IPS DF 6.9 (cell line): ENCODE measurements at places on chromosomes 11 and 22.
A peak's percentile ranks its signal among the peaks of the same experiment; 100 is the strongest.

DNA sequence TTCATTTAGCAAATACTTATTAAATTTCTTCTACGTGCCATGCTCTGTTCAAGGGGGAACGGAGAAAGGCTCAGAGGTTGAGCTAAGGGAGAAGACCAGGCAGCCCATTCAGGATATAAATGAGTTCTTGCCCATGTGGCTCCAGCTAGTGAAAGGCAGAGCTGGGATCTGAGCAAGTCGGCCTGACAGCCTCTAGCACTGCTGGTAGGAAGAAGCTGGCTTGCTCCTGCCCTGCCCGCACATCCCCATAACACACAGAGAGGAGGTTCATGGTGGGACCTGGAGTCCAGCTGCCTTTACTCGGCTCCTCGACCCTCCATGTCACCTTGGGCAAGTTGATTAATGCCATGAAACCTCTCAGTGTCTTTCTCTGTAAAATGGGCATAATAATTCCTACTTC lies 2.0 kb downstream of the SLC15A3 start:
- no peak for DNase-seq

DNA sequence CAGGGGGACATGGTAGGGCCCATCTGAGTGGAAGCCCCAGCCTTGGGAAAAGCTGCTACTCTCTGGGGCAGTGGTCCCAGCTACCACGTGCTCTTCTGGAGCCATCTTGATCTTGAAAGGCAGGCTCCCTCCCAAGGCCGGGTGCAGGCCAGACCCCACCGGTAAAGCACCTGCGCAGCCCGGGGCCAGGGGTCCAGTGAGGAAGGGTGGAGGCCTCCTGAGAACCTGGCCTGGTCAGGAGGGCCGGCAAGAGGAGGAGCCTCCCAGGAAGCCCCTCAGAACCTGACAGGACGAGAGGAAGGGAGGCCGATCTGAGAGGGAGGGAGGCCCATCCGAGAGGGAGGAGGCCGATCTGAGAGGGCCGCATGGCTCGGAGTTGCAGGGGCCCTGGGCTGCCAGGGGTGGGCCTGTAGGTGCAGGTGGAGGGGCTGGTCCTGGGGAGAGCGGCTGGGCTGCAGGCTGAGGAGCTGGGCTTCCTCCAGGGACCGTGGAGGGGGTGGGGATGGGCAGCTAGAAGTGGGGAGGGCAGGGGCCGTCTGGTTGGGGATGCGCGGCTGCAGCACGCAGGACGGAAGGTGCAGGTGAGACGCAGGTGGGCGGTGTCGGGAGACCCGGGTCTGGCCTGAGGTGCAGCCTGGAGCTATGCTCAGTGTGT lies 529 bp downstream of the GRAMD4 start:
- no peak for DNase-seq

DNA sequence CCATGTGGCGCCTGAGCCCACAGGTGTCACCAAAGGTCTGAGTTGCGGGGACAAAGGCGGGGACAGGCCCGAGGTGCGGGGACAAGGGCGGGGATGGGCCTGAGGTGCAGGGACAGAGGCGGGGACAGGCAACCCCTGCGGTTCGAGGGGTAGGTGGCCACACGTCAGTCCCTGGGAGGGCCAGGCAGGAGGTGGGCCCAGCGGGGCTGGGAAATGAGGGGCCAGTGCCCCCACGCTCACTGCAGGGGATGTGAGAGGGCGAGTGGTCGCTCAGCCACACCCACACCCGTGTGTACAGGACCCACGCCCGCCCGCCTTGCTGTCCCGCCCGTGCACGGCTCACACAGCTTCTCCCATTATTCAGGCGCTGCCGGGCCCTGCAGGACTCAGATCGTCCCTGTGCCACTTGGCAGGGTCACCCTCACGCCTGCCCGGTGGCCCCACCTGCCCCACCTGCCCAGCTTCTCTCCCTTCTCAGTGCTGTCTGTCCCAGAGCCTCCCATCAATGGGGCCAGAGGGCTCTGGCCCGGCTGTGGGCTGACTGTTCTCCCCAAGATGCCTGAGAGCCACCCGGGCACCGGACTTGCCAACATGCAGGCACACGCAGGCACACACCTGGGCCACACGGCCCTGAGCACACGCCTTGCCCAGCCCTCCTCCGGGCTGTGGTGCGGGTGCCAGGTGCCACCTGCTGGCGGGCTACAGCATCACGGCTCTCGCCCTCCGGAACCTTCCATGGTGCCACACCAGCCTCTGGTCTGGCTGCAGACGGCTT lies 14.2 kb upstream of the MUC6 start:
- peak; percentile 57 for DNase-seq

GRCh38 chr22:44256085-44256484 lies 56.7 kb downstream of the SHISAL1 start:
- DNase-seq: no peak

GRCh38 chr11:96211436-96211835 lies 131.6 kb downstream of the MAML2 start:
- no peak for DNase-seq

GRCh38 chr11:76728227-76728626 lies 54.9 kb upstream of the TSKU start:
- no peak for DNase-seq

DNA sequence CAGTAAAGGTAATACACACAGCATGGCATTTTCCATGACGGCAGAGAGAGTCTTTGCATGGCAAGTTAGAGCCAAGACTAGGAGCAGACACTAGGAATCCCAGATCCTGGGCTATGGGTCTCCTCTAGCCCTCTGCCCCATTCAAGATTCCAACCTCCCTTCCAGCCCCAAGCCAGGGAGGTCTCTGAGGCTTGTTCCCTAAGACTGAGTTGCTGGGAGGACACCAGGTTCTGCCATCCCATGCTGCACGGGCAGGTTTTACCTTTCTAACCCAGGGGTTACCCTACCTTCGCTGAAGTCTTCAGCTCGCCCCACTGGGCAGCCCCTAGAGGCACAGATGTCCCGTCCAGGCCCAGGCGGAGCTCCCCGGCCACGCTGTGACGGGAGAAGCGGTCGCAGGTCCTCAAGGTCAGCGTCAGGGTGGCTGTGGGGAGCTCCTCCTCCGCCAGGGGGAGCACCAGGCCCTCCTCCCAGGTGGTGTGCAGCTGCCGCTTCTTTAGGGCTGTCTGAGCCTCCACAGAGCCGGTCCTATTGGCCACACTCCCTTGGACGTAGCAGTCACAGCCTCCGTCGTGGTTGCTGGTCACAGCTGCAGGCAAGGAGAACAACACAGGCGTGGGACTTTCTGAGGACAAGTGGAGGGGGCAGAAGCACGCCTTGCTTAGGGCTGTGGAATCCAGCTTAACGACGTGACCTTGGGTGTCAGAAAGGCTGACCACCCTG lies 33.8 kb downstream of the SYT13 start:
- DNase-seq: peak; percentile 73

GRCh38 chr11:47414685-47415070 lies 6.3 kb downstream of the SLC39A13 start:
- DNase-seq: no peak

DNA sequence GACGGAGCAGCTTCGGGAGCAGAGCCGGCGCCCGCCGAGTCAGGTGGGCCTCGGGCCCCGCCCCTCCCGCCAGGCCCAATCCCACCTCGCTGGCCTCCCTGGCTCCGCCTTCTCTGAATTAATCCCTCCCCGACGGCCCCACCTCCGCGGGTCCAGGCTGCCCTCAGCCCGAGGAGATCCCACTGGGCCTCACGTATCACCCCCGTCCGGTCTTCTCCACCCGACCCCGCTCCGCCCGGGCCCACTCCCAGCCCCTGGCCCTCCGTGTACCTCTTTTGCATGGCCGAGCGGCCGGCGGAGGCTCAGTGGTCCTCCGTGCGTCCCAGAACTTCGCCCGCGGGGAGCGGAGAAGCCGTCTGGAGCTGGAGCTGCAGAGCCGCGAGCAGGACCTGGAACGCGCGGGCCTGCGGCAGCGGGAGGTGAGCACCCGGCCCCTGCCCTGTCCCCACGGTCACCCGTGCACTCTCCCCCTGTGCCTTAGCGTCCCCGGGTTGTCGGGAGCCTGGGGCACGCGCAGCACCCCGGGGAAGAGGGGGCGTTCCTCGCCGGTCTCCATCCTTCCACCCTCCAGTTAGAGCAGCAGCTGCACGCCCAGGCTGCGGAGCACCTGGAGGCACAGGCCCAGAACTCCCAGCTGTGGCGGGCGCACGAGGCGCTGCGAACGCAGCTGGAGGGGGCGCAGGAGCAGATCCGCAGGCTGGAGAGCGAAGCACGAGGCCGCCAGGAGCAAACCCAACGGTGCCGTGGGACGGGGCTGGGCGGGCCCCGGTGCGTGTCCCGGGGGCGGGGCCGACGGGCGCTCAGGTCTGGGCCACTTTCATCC lies 2.2 kb upstream of the CD151 start:
- no peak for DNase-seq

DNA sequence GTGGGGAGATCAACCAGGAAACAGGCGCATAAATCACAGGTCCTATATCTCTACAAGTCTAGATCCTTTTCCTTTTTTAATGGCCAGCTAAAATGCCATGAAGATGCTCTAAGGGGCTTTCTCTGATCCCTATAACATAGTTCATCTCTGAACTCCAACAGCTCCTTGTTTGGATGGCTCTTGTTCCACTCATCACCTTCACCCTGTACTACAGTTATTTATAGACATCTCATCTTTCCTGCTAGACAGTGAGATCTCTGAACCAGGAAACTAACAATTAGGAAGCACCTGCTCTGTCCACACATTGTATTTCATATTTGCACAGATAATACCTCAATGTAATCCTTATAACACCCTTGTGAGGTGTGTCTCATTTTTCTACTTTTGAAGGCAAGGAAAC lies 31.6 kb downstream of the KCNA4 start:
- DNase-seq: no peak

DNA sequence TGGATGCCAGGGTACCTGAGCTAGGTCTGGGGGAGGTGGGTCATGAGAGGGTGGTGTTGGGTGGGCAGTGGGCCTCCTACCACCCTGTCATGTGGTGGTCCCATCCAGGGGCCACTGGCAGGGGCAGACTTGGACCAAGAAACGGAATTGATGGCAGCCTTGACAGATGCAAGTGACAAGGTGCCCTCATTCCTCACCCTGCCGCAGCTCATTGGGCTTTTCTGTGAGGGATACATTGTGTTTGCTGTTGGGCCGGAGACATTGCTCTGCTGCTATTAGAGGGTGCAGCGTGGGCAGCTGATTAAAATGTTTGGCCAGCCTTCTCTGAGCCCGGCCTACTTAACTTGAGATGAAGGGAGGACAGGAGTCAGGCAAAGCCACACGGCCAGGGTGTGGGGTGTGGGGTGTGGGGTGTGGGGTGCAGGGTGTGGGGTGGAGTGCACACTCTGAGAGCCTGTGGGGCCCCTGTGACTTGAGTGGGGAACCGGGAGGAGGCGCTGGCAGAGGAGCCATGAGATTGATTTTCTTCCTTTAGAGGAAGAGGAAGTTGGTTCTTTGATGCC lies 351.5 kb downstream of the TBC1D22A start:
- no peak for DNase-seq

- no peak for DNase-seq
Observed at GRCh38 chr11:67500831-67501715, 4.1 kb downstream of the PITPNM1 start.

DNA sequence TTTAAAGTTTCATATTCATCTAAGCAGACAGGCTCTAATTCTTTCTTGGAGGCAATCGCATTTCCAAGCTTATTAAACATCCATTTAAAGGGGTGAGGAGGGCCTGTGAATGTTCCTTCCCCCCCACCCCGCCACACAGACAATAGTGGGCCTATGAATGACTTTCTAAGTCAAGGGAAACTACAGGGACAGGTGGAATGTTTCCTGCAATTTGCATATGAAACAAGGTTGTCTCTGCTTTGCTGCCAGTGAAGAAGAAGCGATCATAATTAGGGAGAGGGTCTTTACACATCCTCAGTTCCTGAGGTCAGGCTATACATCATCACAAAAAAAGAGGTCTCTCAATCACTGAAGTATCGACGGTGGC lies 127.9 kb upstream of the OPCML start:
- DNase-seq: no peak

DNA sequence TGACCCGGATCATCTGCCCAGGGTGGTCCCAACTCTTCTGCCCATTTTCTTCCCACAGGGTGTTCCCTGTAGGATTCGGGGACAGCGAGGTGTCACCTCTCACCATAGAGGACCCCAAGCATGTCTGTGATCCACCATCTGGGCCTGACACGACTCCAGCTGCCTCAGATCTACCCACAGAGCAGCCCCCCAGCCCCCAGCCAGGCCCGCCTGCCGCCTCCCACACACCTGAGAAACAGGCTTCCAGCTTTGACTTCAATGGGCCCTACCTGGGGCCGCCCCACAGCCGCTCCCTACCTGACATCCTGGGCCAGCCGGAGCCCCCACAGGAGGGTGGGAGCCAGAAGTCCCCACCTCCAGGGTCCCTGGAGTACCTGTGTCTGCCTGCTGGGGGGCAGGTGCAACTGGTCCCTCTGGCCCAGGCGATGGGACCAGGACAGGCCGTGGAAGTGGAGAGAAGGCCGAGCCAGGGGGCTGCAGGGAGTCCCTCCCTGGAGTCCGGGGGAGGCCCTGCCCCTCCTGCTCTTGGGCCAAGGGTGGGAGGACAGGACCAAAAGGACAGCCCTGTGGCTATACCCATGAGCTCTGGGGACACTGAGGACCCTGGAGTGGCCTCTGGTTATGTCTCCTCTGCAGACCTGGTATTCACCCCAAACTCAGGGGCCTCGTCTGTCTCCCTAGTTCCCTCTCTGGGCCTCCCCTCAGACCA lies 24.0 kb downstream of the CSF2RB start:
- DNase-seq: no peak

- DNase-seq: no peak
Observed at GRCh38 chr22:37913233-37913721, 7.2 kb downstream of the MICALL1 start.

DNA sequence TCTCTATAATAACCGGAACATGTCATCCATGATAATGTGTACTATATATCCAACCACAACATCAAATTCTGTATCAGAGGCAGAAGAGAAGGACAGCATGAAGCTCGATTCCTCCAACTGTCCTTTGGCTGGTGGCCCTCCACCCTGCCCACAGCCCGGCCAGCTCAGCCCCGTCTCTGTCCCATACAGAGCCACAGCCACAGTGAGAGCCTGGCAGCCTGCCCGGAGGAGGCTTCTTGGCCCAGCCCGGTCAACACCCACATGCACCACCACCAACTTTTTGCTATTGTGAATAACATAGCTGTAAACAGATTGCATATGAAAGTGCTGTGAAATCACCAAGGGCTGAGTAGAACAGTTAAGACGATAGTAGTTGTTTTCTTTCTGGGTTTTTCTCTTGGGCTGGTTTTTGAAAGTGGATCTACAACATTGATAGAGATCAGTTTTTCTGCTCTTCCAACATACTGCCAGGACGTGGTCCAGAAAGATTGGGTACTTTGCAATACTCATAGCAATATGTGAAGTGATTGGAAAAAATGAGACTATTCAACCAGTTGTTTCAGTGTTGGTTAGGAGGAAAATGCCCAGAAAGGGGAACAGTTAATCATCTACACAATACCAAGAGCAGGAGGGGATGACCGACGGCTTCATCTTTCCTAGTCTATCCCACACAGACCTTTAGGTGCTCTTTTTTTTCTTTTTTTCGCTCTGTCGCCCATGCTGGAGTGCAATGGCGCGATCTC lies 6.9 kb upstream of the TUBA8 start:
- DNase-seq: no peak
